BJ (cell line): ENCODE measurements at places on chromosomes 7 and 10.

GRCh38 chr10:4151466-4151865 lies 366.5 kb upstream of the KLF6 start:
- no peak for DNase-seq

- DNase-seq: no peak
Observed at GRCh38 chr7:139752148-139752547, 25.6 kb downstream of the HIPK2 start.

- DNase-seq: no peak
Observed at GRCh38 chr7:80589631-80590030, 48.8 kb upstream of the CD36 start.

DNA sequence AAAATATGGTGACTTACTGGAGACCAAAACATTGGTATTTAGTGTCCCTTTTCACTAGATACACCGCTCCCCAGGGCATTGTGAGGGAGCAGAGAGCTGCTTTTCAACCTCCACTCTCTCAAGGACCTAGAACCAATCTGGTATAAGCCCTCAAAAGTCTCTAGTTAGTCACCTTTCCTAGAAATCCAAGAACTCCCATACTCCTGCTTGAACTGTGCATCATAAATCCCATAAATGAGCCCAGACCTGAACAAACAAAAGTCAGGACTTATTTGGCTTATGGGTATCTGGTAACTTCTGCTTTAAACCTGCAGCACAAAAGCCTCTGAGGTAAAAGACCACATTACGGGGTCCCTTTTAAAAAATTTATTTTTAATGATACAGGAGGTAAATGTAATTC lies 603.1 kb upstream of the LRRTM3 start:
- no peak for DNase-seq

DNA sequence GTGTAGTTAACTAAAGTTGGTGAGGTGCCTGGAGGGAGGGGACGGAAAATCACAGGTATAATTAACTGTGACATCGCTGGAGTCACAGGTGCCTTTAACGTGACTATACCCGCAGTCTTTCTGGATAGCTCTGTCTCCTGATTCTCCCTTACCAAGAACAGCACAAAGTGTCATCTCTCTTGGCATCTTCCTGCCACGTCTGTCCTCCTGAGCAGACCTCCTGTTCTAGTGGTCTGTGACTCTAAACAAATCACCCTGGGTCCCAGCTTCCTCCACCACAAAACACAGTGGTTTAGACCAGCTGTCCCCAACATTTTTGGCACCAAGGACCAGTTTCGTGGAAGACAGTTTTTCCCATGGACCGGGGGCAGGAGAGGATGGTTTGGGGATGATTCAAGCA lies 90.5 kb downstream of the CALN1 start:
- DNase-seq: no peak

GRCh38 chr10:31118556-31118955 lies 86.9 kb upstream of the ZNF438 start:
- DNase-seq: no peak

DNA sequence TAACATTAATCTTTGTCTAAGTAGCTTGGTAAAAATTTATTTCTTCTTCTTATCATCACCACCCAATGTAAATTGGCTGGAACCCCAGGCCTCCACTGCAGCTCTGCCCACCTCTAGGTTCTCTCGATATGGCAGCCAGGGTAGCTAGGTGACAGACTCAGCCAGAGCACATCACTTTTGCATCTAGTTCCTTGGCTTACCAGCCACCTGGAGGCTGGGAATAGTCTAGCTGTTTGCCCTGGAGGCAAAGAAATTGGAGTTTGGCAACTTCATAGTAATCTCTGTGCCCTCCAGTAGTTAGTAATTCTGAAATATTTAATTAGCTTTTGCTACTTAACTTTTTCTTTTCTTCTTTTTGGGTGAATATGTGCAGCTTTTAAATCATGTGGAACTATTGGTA lies 9.4 kb downstream of the IFRD1 start:
- no peak for DNase-seq
